Stimulated activated CD8-positive, alpha-beta memory T cell treated with anti-CD3 and anti-CD28 coated beads, Interleukin-4, amount 100 ng/mL, for 4 hours (primary cell): ENCODE measurements at places on chromosomes 12 and 14.

DNA sequence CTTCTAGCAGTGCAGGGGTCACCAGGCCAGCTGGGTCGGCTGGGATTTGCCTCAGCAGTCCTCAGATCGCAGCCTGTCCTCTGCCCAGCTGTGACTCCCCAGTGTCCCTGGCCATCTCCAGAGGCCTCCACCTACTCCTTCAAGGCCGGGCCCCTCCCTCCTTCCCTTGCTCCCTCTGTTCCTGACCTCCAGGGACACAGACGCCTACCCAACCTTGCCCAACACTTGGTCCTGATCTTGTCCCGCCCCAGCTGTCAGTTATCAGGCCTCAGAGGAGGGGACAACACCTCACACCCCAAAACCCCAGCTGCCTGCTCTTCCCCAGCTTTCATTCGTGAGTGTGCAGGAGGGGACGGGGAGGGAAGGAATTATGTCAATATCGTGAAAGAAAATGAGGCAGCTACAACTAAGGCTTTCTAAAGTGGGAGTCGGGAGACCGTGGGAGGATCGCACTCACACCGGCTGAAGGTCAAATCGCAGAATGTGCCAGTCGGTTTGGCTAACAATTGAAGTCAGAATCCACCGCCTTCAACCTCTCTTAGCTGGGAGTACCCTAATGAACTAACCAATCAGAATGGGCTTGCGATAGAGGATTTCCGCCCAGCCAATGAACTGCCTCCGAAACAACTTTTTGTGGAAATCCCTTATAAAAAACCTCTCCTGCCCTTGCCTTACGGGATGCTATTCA, 9.4 kb upstream of the PLBD2 start:
- no peak for DNase-seq

GRCh38 chr14:77498120-77498979, at the start of gene ISM2:
TSS of gene ISM2 (minus strand) at chr14:77498816. CDS start at chr14:77498793, 23 bp downstream.
- peak; percentile 14 for DNase-seq

GRCh38 chr14:33406766-33407165, 468.1 kb downstream of the NPAS3 start:
- no peak for DNase-seq

DNA sequence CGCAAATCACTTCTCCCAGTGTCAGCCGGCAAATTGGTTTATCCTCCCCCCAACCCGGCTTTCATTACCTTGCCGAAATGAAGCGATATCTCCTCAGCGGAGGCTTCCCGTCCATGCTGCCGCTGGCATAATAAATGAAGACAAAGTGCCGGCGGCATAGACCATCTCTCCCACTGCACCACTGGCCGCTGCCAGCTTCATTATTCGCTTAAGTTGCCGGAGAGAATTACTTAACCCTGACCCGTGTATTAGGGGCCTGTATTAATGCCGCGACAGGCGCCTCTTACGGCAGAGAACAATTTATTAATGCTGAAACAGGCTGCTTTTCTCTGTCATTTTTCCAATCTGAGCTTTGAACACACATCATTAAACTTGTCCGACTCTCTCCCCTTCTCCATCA, 17.5 kb upstream of the GPATCH2L start:
- DNase-seq = no peak

DNA sequence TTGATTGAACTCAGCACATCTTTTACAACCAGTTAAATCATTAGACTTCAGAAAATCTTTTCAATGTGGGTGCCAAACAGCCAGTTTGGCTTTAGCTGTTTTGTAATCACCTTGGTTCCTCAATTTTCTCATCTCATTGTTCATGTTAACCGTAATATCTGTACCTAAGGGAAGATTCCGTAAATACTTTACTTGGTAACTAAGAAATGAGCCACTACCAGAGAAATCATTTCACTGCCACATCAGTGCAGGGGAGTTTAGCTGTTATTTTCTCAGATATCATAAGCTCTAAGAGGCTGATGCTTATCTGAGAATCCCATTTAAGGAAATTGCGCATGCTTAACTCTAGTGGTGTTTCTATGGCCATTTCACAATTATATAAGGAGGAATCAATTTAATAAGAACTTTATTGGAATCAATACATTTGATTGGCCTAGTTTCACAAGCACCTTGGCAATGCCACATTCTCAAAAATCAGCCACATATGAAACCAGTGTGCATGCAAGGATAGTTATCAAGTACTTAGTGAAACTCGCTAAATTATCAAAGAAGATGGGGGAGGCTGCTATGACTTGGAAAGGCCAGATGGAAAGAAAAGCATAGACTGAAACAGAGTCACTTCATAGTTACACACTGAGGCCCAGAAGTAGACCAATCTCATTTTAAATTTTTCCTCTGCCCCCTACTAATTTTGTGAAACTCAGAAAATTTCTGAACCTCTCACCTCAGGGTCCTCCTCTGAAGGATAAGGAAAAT, 28.1 kb upstream of the IL22 start:
- no peak for DNase-seq

DNA sequence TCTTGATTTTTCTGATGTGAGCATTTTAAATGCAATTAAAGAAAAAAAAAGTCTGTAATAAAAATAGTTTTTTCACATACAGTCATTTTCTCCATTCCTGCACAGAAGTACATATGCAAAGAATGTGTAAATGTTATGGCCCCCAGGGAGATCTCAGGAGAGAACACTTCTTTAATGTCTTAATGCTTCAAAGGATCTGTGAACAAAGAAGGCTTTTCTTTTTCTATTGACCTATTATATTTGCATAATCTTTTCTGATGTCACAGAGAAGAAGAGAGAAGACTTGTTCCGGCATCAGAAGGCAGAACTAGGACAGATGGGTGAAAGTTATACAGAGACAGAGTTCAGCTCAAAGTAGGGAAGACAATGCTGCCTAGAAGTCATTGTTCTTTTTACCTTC, 413.5 kb upstream of the STXBP6 start:
- no peak for DNase-seq

GRCh38 chr12:28424965-28425364, 234.7 kb downstream of the CCDC91 start:
- no peak for DNase-seq

DNA sequence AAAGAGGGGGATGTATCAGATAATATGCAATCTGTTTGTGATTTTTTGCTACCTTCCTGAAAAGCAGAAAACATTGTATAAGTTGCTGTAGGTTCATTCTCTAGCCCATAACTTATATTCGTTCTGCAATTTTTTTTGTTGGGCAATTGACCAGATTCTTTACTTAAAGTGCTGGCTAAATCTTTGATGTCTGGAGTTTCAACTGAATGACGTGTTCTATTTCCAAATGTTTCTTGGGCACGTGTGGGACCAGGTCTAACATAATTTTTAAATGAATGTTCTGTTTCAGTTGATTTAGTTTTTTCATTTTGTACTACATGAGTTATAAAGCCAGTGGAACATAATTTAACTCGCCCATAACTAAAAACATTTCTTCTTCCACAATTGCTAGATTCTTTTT, 3.8 kb downstream of the MLH3 start:
- no peak for DNase-seq

GRCh38 chr14:99512110-99512449, 30.9 kb downstream of the CCNK start:
- no peak for DNase-seq

GRCh38 chr12:94286583-94287244, 138.3 kb downstream of the PLXNC1 start:
- DNase-seq = no peak

DNA sequence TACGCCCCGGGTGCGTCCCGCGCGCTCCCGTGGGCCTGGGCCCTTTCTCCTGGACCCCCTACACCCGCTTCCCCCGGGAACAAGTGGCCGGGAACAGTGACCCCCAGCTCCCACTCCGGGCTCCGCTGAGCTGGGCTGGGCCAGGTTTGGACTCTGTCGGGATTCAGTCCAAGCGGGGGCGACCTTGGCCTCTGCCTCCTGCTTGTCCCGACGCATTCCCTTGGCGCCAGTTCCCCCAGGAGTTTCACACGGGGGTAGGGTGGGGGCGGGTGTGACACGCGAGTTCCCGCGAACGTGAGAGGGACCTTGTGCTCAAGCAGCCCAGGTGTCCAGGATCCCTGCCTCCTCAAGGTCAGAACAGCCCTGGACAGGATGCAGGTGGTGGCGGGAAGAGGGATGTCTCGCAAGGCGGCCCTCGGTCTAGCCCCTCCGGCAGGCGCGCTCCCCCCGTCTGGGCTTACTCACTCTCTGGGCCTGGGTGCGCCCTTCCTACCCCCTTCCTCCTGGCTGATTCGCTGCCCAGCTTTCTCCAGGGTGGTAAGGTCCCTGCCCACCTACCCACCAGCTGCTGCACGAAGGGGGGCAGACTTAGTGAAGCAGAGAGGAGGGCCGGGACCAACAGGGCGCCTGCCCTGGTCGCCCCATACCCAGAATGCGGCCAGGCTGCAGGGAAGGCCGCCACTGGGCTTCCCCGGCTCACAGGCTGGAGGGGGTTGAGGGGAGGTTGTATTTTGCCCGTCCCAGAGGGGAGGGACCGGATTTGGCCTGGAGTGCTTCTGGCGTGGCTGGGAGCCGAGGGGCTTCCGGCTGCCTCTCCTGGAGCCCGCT, 862 bp downstream of the CRIP2 start:
- DNase-seq = no peak

DNA sequence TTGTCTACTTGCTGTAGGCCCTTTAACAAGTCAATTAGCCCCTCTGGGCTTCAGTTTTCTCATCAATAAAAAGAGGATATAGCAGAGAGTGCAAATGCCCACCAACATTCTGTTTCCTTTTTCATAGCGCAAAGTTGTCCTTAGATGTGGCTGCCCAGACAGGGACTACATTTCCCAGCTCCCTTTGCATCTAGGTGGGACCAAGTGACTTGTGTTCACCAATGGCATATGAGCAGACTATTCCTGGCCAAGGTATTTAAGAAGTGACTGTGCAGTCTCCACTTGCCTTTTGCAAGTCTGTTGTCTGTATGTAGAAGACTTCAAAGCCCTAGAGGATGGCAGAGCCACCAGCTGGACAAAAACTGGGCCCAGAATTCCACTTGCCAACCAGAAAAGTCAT, 59.7 kb downstream of the DAO start:
- no peak for DNase-seq

DNA sequence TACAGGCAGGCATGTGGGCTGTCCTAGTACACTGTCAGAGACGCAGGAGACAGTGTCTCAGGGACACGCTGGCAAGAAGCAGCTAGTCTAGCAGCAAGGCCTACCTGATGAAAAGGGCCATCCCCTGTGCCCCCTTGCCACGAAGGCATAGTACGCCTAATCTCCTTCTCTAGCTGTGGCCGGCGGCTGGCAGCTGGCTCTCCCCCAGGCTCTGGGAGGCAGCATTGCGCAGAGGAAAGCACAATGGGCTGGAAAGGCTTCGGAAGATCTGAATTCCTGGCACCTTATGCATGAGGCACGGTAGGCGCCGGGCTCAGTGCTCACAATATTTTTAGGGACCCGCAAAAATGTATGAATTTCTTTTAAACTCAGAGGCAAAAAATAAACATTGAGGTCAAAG, 16.0 kb upstream of the PLEKHH1 start:
- no peak for DNase-seq

GRCh38 chr14:83120187-83120586, 1586.5 kb upstream of the SEL1L start:
- DNase-seq = no peak

DNA sequence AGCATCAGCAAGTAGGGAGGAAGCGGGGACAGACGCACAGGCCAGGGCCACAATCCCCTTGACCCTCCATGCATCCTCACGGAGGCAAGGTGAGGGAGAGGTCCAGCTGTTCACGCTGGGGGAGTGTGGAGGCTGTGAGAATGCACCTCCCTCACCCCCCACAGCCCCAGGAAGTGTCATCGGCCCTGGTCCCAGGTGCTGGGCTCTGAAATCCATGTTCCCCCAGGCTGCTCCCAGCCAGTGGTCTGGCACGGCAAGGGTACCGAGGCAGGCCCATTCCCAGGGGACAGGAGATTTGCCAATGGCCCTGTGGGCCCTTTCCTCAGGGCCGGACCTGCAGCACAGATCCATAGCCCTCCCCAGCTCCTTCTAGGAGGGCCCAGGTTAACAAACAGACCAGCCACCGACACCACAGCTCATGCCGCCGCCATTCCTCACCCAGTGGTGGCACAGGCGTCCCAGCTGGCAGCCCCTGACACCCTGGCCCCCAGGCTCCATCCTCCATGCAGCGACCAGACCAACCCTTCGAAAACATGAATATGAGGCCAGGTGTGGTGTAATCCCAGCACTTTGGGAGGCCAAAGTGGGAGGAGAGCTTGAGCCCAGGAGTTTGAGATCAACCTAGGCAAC, 21.9 kb upstream of the EIF5 start:
- DNase-seq = no peak

- no peak for DNase-seq
Observed at GRCh38 chr14:74891870-74892269, 10.2 kb downstream of the DLST start.

GRCh38 chr12:47340411-47341015, 260.8 kb upstream of the AMIGO2 start:
- DNase-seq = no peak

DNA sequence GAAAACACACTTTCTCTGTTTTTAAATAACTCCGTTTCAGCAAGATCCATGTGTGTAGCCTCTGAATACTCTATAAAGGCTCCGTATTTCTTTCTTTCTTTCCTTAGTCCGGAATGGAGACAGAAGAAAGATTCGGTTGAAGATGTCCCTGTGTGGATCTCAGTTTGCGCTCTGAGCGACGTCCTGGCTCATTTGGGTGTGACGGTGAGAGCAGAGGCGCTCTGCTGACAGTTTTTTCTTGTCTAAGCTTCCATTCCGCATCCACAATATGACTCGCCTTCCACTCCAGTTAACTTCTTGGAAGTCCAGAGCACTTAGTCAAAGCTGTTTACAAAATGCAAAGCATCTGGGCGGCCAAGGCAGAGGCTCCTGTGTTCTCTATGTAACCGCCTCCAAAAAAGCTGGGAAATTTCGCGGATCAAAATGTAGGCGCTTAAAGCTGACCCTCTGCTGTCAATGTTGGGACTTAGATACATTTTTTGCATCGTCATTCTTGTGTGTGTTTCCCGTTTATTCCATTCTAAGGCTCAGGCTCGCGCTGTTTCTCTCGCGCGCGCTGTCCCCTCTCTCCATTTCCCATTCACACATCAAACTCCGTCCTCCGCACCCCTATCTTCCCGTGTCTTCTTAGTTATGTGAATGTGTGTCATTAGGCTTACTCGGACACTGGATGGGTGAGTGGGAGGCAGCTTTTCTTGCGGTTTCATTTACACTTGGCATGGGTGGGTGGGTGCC, 880 bp upstream of the FLRT2 start:
- DNase-seq = no peak

DNA sequence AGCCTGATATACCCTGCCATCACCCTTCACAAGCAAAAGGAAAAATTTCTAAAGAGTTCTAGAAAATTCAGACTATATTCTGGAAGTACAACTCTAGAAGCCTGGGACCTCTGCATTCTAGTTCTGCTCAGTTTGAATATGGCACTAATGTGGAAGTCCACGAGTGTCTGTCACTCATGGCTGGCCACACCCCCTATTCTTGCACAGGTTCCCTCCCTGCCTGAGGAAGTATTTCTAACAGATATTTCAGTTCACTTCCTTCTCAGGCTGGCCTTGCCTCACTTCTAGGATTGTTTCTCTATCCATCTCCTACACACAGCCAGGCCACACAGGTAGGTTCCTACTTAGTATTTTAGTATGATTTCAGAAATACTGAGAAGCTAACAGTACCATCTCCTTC, 67.4 kb downstream of the PHLDA1 start:
- DNase-seq = no peak

GRCh38 chr12:105329926-105330282, 587 bp upstream of the C12orf75 start:
- DNase-seq = no peak
